Neural crest cell (in vitro differentiated cells): ENCODE measurements at places on chromosomes 2 and 18.

GRCh38 chr2:44579115-44579836 lies 217.5 kb downstream of the CAMKMT start:
- no peak for DNase-seq

- no peak for DNase-seq
These were observed 28.0 kb downstream of the SRSF7 start for GRCh38 chr2:38723173-38723572.

DNA sequence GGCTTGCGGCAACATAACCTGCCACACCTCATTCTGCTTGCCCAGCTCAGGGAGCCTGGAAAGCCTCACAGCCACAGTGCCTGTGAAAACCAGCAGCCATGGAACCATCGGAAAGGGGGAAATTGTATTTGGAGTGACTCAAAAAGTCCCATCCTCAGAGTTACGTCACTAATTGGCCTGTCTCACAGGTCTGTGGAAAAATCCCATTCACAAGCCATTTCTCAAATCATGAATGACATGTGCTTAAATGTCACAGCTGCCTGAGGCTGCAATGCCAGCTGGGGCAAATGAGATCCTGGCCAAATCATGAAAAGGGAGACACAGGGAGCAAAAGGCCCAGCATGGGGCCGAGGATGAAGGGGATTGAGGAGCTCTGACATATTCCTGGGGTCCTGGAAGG lies 486.9 kb upstream of the RAB6C start:
- DNase-seq, result no peak

GRCh38 chr2:237438080-237438940 lies 24.3 kb upstream of the COL6A3 start:
- DNase-seq, result no peak

DNA sequence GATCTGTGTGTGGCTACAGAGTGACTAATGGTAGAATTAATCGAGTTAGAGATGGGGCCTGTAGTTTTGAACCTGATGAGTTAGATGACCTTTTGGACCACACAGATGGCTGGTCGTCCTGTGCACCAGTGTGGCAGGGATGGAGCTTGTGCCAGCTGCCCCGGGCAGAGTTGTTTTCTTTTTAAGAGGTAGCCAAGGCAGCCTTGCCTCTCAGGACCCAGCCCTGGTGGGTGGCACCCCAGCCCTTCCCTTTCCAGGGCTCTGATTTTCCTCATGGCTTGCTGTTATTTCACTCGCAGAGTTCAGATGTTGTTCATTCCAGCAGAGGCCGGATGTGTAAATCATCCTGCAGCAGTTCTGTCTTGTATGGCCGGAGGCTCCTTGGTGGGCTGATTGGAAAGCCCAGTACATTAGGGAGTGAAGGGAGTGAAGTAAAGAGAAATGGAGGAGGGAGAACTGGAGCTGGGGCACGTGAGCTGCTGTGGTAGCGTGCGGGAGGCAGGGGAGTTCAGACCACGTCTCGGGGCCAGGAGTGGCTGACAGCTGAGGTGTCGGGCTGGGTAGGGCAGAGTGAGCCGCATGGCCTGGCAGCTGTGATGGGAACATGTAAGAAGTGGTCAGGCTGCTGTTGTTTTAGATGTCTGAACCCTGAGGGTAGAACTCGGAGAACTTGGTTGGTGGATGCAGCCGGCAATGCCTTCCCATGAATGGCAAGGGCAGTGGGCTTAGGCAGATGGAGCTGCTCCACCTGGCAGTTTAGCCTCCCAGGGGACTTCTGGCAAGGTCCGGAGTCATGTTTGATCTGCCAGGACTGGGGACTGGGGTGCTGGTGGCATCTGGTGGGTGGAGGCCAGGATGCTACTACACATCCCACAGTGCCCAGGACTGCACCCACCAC lies 28.8 kb downstream of the ASAP2 start:
- DNase-seq, result no peak

DNA sequence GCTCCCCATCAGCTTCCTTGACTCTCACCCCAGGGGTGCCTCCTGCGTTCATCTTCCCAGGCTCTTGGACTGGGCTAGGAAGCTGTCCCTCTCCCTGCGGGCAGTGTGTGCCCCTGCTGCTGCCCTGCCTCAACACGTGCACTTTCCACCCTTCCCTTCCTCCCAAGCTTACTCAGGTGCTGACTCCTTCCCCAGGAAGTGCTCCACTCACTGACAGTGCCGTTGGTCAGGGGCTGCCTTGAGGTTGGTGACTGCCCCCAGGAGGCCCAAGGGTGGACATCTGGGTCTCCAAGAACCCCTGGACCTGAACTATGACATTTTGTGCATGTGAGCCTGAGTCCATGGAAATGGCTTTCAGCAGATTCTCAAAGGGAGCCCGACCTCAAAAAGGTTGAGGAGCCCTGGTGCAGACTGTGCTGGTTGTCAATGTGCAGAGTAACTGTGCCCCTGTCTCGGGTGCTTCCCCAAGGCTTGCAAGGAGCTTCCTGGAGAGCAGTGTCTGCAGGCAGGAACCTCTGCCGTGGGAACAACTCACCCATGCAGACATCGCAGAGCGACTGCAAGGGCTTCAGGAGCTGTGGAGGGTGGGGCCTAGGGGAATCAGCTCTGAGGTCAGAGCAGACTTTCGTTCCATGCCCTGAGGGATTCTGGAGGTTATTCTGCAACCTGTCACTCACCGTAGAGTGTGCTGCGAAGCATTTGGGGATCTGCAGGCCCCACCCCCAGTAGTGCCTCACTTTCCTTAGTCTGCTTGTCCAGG lies 116.5 kb upstream of the MCFD2 start:
- DNase-seq, result no peak

GRCh38 chr18:71001597-71001996 lies 712.8 kb downstream of the SOCS6 start:
- DNase-seq, result no peak

DNA sequence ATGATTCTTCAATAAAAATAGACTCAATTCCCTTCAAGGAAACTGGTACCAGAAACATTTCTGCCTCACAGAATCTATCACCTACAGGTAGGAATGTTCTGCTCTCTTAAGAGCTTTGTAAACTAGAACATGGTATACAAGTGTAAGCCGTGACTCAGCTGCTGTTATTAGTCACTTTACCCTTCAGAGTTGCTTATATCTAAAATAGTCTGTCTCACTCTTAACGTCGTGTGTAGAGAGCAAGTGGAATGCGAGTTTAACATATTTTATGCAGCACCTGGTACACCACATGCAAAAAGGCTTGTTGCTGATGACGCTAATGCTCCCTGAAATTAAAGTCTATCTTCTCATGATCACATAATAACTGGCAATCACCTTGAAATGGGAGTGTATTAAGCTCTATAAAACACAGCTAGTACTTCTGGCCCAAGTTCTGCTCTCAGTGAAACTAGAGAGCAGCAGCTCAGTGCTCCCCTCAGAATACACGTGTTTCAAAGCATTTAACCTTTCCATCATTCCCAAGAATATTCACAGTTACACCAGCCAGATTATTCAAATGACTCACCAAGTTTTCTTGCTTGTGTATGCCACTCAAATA lies 420.0 kb downstream of the ZEB2 start:
- no peak for DNase-seq

- DNase-seq, result no peak
These were observed 1401.2 kb upstream of the CELF4 start for GRCh38 chr18:38966841-38967240.

GRCh38 chr2:88195246-88195645 lies 25.1 kb downstream of the THNSL2 start:
- no peak for DNase-seq

DNA sequence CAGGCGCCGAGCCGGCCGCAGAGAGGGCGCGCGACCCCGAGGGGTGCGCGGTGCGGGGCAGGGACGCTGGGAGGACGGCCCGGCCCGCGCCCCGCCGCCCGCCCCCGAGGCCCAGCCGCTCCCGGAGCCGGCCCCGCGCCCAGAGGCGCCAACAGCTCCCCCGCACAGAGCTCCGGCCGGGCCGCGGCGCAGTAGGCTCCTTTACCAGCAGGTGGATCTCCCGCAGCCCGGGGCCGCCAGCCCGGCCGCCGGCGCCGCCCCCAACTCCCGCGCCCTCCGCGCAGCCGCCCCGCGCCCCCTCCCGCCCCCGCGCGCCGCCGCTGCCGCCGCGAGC lies 258 bp downstream of the MGAT4A start:
- DNase-seq, result peak; percentile 41

DNA sequence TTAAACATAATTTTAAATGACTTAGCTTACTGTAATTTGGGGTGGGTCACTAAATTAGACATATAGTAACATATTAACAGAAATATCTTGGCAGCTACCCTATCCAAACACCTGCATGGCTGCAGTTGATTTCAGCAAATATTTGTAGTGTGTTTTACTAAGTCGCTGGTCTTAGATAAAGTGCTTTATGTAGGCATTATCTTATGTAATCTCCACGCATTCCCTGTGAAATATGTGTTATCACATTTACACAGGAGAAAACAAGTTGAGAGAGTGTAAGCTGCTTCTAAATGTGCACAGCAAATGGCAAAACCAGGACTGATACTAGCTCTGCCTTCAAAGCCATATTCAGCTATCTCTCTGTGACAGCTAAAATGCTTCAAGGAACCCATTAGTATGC lies 72.0 kb downstream of the NYAP2 start:
- DNase-seq, result no peak

GRCh38 chr18:68721681-68722583 lies 7.0 kb upstream of the TMX3 start:
- no peak for DNase-seq

- no peak for DNase-seq
These were observed 50.9 kb downstream of the TTN start for GRCh38 chr2:178756343-178756742.

- DNase-seq, result no peak
These were observed 60.2 kb downstream of the CHRNA1 start for GRCh38 chr2:174704061-174704460.
